ENCODE measurements at places on chromosomes 5 and 9.

GRCh38 chr9:80883826-80884579 lies 805.3 kb downstream of the TLE1 start:
- DNase-seq, result no peak

GRCh38 chr9:127817881-127818434 lies 15.3 kb downstream of the FPGS start:
- no peak for DNase-seq

DNA sequence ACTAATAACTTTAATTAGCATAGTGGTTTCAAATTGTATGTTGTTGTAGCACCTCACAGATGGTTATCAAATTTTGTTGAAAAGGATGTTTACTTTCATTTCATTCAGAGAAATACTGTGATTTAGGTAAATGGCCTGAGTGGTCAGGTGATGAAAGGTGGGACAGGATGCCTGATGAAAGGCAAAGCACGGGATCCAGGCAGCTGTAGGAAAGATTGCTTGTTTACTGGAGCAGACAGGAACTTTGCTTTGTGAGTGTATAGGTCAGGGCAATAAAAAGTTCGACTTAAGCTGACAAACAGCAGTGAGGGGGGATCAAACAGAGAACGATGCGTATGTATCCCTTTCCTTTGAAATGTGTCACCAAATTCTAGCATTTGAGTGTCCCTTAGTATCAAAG lies 19.0 kb downstream of the KIAA1958 start:
- DNase-seq, result no peak

- no peak for DNase-seq
Observed at GRCh38 chr9:125540497-125540896, 166.5 kb downstream of the MAPKAP1 start.

GRCh38 chr5:149857499-149857898 lies 87.1 kb downstream of the PDE6A start:
- no peak for DNase-seq

GRCh38 chr5:134547999-134548658 lies 22.7 kb downstream of the JADE2 start:
- no peak for DNase-seq

- DNase-seq, result no peak
Observed at GRCh38 chr9:123513554-123513953, 157.6 kb downstream of the CRB2 start.

- no peak for DNase-seq
Observed at GRCh38 chr9:10876333-10876732, 263.5 kb upstream of the PTPRD start.

GRCh38 chr9:123749580-123750202 lies 180.2 kb downstream of the DENND1A start:
- DNase-seq, result no peak

GRCh38 chr5:53262348-53262970 lies 152.9 kb upstream of the MOCS2 start:
- no peak for DNase-seq

DNA sequence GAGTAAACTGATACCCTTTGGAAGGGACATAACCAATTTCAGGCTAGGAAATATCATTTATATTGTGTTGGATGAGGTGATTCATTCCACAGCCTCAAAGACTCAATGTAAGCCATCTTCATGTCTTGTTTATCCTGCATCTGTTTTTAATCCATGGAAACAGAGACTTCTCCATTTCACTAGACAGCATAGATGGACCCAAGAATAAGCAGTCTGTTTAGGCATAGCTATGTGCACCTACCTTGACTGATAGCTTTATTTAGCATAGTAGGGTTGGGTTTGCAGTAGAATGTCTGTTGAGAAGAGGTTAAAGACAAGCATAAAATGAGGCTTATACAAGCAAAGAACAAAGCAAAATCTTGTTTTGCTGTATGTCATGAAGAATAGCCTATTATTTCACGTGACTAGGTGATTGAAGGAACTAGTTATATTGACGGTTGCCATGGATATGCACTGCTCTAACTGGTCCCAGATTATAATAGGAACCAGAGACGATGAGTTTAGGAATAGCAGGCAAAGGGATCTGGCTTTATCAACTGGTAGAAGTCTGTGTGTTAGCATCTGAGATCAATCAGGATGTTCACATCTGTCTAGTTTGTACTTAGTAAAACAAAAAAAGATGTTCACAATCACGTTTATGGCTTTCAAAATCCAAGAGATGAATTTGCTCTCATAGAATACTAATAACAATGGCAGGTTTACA lies 154.8 kb upstream of the KLF9 start:
- no peak for DNase-seq

DNA sequence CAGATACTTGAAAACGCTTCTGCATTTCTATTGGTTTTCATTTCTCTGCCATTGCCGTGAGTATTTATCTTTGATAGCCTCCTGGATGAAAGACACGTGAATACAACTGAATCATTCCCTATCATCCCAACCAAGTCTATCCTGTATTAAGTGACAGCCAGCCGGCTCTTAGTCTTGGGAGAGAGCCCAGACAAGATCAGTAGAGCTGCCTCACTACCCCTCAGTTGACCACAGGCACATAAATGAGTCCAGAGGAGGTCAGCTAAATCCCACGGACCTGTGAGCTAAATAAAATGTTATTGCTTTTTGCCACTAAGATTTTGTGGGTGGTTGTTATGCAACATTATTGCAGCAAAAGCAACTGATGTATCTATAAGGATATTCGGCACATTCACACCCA lies 639.0 kb upstream of the ACO1 start:
- no peak for DNase-seq

- DNase-seq, result no peak
Observed at GRCh38 chr9:133131506-133131905, 10.5 kb upstream of the RALGDS start.

GRCh38 chr9:33880211-33881089 lies 63.5 kb downstream of the UBE2R2 start:
- DNase-seq, result no peak

- no peak for DNase-seq
Observed at GRCh38 chr5:135434591-135435466, 12.3 kb downstream of the DCANP1 start.

DNA sequence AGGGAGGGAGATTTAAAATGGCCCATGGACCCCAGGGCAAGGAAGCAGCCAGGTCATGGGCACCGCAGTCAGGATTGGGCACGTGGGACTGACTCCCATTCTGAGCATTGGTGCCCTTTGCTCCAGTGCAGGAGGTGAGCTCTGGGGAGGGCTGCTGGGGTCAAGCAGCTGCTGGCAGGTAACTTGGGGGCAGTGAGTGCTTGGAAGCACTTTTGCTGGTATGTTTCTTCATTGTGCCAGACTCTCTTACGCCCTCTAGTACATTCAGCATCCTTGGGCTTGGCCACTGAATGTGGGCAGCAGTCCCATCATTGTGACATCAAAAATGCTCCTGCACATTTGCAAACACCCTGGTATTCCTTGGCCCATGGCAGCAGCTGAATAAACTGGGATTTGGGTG lies 32.7 kb downstream of the PRRC2B start:
- DNase-seq, result no peak

DNA sequence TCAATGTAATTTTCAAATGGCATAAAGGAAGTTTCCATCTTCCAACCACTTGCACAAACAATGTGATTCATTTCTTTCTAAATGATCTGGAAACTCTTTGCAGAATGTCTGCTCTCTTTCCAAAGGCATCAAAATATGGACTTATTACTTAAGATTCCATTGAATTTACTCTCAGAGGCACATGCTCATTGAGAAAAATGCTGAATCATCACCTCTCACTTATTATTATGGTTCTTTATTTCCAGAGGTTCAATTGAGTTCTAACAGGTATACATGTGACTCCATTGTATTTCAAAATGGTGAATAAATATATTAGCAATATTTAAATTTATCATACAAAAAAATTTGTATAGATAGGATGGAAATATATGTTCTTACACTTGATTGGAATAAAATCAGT lies 1140.6 kb downstream of the EFNA5 start:
- DNase-seq, result no peak

DNA sequence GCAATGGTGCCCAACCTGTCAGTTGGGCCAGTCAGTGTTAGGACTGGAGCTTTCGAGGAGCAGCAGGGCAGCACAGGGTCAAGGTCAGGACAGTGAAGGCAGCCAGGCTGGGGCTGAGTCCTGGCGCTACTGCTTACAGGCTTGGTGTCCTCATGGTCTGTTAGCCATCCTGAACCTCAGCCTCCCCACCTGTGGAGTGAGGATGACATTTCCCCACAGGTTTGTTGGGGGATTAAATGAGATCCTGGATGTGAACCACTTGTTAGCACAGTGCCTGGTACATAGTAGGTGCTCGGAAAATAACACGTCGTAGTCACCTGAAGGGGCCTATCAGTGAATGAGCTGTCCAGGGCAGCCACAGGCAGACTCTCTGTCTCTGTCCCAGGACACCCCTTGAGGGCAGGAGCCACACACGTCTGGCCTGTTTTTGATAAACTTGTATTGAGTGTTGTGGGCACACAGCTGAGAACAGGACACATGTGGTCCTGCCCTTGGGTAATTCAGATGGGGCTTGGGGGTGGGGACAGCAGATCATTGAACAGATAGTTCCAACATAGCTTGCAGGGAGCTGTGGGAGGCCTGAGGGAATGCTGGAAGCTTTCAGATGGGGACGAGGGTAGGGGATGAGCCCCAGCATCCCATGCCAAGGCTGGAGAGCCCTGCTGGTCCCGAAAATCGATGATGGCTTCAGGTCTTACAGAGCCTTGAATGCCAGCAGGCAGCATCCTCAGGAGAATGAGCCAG lies 69.3 kb downstream of the AMBP start:
- peak; percentile 25 for DNase-seq

DNA sequence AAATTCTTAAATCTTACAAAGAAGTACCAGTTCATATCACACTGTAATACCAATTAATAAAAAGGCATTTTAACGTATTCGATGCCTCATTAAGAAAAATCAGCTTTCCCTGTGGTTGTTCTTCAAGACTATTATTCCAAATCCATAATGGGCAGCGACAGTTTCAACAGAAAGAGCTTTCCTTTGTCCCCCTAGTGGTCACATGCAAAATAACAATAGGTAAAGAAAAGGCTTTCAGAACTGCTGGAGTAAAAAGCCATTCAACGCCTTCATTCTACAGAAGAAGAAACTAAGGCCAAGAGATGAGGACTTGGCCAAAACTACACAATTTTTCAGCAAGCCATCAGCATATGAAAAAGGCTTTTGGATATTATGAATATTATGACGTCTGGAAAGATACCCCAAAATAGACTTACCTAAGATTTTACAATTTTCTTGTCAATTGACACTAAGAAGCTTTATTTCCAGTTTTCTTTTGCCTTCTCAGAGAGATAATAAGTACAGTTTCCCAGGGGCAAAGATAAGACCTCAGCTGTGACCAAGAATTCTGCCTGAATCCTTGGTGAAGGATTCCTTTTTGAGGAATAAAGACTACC lies 6.7 kb upstream of the CDH6 start:
- no peak for DNase-seq

GRCh38 chr9:125444956-125445506 lies 183.4 kb downstream of the GAPVD1 start:
- no peak for DNase-seq

- DNase-seq, result no peak
Observed at GRCh38 chr9:35333551-35333950, 156.4 kb upstream of the RUSC2 start.

DNA sequence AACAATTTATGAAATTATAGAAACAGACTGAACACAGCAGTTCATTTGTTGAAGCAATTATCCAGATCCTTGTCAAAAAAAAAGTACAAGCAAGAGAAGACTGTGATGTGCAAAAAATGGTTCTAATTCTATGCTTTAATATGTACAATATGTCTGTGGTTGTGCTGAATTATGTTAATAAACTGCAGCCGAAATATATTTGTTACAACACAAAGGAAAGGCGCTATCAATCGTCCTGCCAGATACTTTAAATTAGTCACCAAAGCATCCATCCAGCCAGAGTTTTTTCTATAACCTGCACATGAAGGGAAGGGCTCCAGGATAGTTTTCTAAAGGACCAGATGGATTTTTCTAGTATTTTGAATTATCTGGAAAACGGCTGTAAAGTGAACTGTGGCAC lies 259.5 kb downstream of the BNC2 start:
- DNase-seq, result no peak

GRCh38 chr5:3899093-3899492 lies 303.5 kb downstream of the IRX1 start:
- DNase-seq, result no peak

GRCh38 chr5:169079697-169080096 lies 221.2 kb downstream of the SLIT3 start:
- no peak for DNase-seq

DNA sequence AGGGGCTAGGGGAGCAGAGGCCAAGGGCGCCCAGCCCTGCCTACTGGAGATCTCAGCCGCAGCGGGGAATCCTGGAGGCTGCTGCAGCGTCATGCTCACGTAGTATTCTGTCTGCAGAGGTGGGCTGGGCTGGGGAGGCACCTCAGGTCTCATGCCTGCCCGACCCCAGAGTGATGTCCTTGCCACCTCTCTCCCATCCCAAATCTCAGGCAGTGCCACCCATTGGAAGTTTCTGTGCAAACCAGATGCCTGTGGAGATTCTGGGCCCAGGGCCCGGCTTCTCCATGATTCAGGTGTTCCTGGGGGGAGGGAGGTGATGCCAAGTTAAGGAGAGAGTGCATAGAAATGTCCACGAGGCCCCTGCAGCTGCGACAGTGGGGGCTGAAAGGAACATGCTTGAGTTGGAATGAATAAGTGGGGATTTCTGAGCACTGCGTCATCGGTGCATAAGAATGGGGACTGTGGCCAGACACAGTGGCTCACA lies 72.0 kb downstream of the ANKRD33B start:
- DNase-seq, result no peak

GRCh38 chr9:19618816-19619215 lies 170.0 kb downstream of the SLC24A2 start:
- DNase-seq, result peak; percentile 65

DNA sequence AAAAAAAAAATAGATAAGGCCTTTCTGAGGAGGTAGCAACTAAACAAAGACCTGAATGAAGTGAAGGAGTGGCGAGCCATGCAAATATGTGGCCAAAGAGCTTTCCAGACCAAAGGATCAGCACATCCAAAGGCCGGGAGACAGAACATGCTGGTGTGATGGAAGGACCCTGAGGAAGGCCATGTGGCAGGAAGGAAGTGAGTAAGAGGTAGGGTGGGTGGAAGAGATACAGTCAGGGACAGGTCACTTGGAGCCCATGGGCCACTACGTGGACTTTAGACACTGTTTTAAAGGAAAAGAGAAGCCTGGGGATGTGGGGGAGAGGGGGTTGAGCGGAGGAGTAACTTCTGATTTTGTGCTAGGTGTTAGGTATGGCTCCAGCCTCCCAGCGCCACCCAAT lies 31.3 kb downstream of the SPRY4 start:
- no peak for DNase-seq

DNA sequence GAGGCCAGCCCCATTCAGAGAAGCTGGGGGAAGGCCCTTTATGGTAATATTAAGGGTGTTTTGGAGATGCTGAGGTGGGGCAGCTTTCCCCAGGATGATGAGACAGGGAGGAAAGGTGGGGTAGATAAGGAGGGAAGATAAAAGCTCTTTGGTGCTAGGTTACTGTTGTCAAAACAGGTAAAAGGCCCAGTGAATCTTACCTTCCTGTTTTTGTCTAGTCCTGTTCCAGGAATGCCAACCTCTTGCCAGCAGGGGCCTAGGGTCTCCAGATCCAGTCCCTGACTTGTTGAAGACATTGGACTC lies 797 bp upstream of the CCL27 start:
- DNase-seq, result no peak

- no peak for DNase-seq
Observed at GRCh38 chr5:59766427-59767210, 126.9 kb downstream of the PDE4D start.

GRCh38 chr5:1122511-1123294 lies 10.8 kb upstream of the SLC12A7 start:
- no peak for DNase-seq

Measured in dorsolateral prefrontal cortex (tissue), 122 donors.